ENCODE measurements at places on chromosomes 7 and 10.

DNA sequence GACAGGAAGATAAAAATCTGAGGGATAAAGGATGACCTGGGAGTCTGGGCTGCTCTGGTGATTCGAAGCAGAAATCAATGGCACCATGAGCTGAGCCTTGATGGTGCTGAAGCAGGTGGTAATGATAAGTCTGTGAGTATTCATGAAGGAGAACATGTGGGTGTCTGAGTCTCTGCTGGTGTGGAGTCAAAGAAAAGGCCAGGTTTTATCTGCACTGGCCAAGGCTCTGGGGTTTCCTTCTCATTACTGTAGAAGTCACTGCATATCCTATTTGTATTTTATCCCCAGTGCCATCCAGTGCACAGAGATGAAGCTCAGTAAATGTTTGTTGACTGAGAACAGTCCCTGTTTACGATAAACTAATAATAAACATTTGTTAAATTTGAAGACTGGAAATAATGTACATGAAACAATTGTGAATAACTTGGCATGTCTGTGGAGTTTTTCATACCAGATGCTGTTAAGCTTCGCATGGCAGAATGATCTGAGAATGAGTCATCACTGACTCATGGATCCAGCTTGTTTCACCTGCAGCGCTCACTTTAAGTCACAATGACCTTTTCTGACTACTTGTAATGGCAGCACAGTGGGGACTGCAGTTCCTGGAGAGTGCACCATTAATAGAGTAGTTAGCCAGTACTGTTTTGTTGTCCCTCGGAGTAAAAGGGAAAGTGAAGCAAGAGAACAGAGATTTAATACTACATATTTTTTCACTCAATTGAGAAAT is 538.5 kb downstream of the HTR7 start:
- DNase-seq: no peak

GRCh38 chr10:48839809-48840679 is 99.6 kb downstream of the LRRC18 start:
- no peak for DNase-seq

DNA sequence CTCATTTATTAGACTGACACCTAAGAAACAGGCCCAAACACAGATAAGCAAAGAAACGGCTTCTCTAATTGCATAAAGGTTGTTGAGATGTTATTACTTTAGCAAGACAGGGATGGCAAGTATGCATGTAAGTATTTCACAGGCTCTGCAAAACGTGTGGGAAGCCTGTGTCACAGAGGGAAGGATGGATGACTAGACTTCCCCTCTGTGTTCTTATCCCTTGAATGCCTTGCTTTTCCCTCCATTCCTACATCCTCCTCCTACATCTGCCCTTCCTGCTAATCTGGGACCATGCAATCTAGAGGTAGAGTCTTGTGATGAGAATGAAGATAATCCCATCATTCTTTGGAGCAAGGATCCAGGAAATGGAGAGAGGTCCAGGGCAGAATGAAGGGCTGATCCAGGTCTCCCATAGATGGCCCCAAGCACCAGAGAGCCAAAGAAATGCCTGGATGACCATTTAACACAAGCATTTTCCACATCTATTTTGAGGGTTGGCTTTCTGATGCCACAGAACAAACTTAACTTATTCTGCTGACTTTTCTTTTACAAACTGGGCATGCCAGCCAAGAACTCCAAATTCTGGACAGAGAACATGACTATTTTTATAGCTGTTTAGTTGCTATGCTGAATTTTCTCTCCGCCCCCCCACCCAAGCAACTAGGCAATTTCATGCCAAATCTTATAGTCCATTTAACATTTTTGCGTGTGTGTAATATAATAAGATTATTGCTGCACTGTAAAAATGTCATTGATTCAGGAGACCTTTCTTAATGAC is 48.1 kb downstream of the NRP1 start:
- no peak for DNase-seq

GRCh38 chr7:102080434-102081243 is 206.0 kb upstream of the SH2B2 start:
- no peak for DNase-seq

DNA sequence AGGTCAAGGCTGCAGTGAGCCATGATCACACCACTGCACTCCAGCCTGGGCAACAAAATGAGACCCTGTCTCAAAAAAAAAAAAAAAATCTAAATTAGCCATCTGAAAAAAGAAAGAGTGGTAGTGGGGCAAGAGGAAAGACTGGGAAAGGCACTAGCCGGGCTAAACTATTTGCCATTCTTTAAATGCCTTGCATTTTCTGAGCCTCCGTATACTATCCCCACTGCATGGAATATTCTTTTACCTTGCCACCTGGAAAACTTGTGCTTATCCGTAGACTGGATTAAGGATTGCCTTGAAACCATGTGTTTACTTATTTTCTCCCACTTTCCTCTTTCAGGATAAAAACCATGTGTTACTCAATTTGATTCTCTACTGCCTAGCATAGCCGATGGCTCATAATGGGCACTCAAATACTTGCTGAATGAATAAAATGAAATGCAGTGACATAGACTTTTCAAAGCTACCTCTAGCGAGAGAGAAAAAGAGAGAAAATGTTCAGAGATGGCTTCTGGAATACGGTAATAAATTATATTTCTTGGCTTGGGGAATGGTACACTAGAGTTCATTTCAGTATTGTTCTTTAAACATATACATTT is 30.6 kb downstream of the HYCC1 start:
- DNase-seq: no peak

Data from left hindlimb (tissue), 1 donor.